ENCODE measurements at places on chromosomes 16 and 17.
A peak's percentile ranks its signal among the peaks of the same experiment; 100 is the strongest.

GRCh38 chr16:85995541-85996423 is 96.8 kb downstream of the IRF8 start:
- no peak for DNase-seq

DNA sequence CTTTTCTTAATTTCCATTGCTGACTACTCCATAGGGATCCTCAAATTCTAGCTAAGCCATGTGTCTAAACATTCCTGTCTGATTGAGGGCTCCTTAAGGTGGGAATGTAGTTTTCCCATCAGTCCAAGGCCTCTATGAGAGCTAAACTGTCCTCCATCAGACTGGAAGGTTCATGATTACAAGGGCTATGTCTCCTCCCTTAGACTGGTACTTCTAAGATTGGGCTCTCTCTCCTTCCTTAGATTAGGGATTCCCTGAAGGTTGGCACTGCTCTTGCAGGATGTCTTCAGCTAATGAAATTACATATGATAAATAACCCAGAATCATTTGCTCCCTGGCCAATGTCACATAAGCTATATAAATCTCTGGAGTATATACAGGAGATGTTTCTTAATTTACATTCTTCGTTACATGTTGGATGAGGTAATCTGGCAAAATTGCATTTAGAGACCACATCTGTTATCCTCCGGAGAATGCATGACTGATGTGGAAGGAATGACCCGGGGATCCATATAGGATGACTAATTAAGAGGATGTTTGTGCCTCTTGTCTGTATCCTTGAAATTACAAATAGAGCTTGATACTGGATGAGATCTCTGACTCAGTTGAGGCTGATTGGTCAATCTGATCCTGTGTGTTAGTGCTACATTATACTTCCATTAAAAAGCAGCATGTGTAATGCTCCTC is 14.2 kb downstream of the B4GALNT2 start:
- DNase-seq, result no peak

- no peak for DNase-seq
Observed at GRCh38 chr17:73874008-73874720, 229.9 kb upstream of the SDK2 start.

GRCh38 chr17:50062293-50063243 is 6.7 kb downstream of the ITGA3 start:
- no peak for DNase-seq

DNA sequence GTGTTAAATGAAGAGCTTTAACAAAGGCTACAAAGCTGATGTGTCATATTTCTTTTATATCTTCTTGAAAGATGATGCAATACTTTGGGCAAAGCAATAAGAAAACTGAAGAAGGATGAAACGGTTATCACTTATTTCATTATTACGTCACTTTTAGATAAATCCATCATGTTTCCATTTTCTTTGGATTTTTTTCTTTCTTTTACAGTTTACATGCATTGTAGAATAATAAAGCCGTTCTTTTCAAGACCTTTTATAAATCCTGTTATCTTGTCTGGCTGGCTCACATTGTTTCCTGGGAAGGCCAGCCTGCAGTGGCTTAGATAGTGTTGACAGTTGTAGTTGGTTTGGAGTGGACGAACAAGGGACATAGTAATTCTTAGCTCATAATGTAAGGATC is 28.9 kb downstream of the TANC2 start:
- DNase-seq, result no peak

DNA sequence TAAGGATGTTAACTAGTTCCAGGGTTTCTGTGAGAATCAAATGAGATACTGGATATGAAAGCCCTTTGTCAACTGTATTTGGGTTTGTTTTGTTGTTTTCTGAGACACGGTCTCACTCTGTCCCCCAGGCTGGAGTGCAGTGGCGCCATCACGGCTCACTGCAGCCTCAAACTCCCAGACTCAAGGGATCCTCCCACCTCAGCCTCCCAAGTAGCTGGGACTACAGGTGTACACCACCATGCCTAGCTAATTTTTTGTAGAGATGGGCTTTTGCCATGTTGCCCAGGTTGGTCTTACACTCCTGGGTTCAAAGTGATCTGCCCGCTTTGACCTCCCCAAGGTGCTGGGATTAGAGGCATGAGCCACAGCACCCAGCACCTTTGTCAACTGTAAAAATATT is 8.9 kb downstream of the SUPT4H1 start:
- DNase-seq, result no peak

- DNase-seq, result peak; percentile 77
Observed at GRCh38 chr17:73192894-73193701, at the start of gene COG1. COG1 (plus strand) TSS chr17:73193055; CDS start chr17:73193070, 15 bp downstream.

DNA sequence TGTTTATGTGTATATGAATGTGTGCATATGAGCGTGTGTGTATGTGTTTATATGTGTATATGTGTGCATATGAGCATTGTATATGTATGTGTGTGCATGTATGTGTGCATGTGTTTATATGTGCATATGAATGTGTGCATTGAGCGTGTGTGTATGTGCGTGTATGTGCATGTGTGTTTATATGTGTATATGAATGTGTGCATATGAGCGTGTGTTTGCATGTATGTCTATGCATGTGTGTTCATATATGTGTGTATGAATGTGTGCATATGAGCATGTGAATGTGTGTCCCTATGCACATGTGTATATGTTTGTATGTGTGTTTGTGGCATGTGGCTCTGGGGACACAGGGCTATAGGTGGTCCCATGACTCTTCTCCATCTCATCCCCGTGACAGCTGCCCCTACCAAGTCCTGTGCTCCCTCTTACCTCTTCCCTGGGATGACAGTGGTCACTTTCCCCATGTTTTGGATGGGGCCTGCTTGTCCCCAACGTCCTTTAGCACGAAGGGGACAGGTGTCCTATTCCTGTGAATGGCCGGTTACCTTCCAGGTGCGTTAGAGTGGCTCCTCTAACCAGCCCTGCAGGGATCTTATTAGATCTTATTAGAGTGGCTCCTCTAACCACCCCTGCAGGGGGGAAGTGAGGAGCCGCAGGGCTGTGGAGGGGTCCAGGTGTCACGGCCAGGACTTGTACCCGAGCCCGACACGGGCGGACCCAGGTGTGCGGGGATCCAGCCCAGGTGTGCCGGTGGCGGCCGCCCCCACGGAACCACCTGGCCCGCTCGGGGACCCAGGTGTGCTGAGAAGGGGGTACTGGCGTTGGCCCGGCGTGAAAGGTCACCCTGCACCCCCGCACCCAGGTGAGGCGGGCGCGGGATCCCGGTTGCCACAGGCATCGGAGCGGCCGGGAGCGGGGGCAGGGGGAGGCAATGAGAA is 105.6 kb downstream of the SEC14L1 start:
- no peak for DNase-seq
